Stimulated activated naive B cell treated with anti-CD40 and anti-IgM and Interleukin-4, amounts not matched to agents 10 μg/mL and 1 μg/mL and 100 μg/mL, for 72 hours (primary cell): ENCODE measurements at places on chromosomes 13 and 19.
A peak's percentile ranks its signal among the peaks of the same experiment; 100 is the strongest.

GRCh38 chr13:112079696-112080095 lies 12.7 kb downstream of the SOX1 start:
- DNase-seq = no peak

DNA sequence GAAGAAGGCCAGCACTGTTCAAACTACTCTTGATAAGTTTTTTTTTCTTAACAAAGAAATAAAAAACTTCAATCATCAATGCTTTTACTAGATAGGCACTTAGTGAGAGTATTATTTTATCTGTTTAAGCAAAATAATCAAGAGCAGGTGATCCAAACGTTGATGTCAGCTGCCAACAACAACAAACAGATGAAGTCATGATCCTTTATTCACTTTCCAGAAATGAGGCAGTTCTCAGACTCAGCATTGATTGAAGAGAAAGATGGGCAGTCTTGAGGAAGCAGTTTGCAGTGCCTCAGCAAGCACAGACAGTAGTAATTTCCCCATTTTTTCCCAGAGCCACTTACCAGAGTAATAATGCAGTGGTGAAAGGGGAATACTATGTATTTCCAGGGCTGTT lies 38.4 kb upstream of the CSNK1A1L start:
- DNase-seq = no peak

GRCh38 chr19:7191946-7192691 lies 102.1 kb downstream of the INSR start:
- no peak for DNase-seq

GRCh38 chr19:588093-588740 lies 1.5 kb upstream of the HCN2 start:
- DNase-seq = no peak

DNA sequence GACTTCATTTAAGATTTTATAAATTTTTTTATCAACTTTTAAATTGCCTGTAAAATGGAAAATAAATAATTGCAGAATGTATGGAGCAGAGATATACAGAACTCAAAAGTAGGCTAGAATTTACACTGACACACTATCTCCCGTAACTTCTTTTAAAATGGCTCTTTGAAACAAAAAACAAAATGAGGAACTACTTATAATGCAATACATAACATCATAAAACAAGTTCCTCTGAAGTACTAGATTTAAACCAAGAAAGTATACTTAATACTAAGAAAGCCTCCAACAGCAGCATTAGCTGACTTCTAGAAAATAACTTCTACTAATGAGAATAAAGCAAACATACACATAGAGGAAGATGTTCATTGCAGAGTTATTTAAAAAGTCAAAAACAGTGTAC lies 17.0 kb downstream of the RBM26 start:
- no peak for DNase-seq

DNA sequence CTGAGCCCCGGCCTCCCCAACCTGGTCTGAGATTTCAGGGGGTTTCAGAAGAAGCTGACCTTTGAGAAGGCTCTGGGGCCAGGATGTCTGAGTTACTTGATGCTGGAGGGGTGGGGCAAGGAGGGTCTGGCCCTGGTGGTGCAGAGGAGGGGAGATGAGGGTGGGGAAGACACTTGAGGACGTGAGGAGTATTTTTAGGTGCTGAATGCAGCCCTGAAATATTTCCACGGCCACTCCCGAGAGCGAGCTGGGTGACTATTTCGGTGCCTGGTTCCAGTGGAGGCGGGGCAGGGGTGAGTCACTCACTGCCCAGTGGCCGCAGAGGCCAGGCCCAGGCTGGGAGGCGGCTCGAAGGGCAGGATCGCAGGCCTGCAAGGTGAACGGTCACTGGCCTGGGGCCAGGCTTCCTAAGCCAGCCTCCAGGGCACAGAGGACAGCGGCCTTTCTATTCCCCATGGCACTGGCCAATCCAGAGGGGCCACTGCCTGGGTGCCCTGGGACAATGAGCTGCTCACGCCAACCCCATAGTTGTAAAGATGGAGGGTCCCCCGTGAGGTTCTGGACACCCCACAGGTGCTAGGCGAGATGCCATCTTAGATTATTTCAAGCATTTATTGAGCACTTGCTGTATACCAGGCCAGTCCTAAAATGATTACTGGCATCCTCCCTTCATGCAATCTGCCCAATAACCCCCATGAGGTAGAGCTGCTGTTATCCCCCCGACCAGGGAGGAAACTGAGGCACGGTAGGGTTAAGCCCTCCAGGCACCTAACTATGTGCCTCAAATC lies 19.7 kb upstream of the JUND start:
- no peak for DNase-seq

DNA sequence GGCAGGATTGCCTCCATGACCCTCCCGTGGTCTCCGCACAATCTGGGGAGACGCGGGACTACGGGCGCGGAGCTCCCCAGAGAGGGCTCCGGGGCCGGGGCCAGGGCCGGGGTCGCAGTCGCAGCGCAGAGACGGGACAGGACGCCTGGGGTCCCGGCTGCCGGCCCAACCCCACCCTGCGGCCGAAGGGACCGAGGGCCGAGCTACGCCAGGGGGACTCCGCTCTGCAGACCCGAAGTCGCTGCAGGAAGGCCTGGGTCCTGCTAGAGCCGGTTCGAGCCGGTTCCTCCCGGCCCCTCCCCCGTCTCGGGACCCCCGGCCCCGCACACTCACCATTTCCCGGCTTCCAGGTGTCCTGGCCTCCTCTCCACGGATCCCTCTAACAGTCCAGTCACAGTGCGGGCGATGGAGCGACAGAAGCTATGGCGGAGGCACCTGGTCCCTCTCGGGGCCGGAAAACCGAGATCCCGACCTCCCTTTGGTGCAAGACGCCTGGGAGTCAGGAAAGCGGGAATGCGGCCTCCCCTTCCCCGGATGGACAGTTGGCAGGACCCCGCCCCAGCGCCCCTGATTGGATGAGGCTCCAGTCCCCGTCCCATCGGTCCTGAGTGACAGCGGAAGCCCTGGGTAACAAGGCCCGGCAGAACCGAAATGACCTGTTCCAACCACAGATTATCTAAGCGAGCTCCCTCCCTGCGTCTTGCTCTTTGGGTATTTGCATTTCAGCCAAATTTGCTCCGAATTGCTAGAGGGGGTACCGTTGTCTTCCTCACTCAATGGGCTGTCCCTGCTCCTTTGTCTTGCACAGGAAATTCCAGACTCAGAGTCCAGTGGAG lies at the start of gene ZNF625:
ZNF625 (minus strand) TSS at position 512 of the 836 bp plus-strand sequence; CDS start at position 336, 176 bp downstream.
- DNase-seq = peak; percentile 64

GRCh38 chr13:113448885-113449692 lies 4.2 kb downstream of the ADPRHL1 start:
- no peak for DNase-seq

GRCh38 chr13:52851137-52851962 lies 2.9 kb upstream of the PCDH8 start:
- DNase-seq = peak; percentile 31

DNA sequence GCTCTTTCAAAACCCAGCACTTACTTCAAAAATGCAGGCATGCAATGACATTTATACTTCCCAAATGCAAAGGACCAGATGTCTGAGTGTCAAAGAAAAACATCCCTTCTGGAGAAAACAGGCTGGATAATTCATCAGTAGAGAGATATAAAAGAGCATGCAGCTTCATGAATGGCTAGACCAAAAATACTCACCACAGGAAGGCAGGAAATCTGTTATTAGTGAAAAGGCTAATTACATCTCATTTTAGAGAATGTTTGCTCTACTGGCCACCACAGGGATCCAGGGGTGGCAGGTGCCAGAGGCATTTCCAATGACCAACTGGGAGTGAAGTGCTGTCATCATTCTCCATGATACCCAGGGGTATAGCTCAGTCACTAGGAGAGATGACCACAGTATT lies 106.5 kb downstream of the LHFPL6 start:
- DNase-seq = no peak

- no peak for DNase-seq
These were observed 6.9 kb downstream of the SUGP2 start for GRCh38 chr19:19026299-19026971.

DNA sequence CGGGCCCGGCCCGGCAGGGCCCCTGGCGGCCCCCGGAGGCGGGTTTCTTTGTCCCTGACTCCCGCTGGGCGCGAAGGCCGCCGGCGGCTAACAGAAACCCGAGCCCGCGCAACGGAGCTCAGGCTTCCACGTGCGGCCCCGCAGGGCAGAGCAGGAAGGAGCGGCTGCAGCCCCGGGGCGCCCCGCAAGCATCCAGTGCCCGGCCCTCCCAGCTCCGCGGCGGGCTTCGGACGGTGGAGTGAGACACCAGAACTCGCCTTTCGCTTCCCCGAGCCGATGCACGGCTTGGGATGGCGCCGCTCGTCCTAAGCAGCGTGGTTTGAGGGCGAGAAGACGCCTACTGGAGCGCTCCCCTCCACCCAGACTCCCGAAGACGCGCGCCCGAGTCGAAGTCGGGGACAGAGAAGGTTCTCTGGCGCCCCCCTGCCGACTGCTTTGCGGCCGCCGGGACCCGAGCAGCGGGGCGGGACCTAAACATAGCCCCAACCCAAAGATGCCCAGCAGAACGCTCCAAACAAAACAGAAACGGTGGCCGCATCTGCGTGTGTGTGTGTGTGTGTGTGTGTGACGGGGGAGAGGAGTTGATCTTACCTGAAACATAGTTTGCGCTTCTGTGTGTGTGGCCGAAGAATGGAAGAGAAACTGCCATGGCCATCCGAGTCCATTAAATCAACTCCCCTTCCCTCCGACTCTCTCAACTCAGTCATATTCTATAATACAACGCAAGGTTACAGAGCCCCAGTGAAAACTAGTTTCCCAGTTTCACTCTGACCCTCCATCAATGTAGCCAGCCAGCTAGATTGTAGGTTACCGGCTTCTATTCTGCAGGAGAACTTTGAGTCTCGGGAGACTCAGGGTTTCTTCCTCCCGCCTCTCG lies 629 bp upstream of the FGF9 start:
- peak; percentile 42 for DNase-seq

GRCh38 chr19:3120611-3121276 lies 15.1 kb upstream of the GNA15 start:
- DNase-seq = no peak

DNA sequence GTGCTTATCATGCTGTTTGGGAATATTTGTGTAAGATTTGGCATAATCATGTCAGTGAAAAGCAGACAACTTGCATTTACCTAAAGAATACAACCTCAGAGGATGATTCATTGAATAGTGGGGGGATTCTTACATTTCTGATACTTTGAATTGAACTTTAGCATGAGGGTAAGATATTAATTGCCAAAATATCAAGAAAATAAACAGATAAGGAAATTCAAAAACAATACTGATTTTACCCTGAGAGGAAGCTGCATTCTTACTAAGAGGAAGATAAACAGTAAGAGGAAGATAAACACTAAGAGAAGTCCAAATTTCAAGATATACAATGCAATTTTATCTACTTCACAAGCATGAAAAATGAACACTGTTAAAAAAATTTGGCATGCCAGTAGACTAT lies 2564.3 kb upstream of the PCDH20 start:
- DNase-seq = no peak

GRCh38 chr13:30388406-30389283 lies 33.6 kb upstream of the UBE2L5 start:
- no peak for DNase-seq

DNA sequence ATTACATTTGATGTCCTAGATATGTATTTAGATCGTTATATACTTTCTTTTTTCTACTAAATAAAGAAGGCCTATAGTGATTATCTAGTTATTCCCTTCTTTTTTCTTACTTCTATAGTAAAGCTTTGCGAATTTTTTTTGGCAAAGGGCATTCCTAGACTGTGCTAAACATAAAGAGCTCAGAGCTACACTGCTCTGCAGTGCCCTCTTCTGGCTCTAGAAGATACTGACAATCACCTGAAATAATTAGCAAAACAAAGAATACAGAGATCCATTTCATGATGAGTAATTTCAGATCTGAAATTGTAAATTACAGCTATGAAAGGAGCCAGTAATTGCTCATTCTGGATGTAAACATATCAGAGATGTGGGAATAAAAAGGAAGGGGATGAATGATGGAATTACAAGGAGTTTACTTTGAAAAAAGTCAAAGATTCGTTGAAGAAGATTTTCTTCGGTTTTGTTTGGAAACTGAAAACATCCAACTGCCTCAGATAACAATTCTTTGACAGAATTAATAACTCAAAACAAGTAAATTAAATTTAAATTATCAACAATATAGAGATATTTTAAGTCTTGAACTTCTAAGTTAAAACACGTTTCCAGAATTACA lies 288.5 kb downstream of the NALCN start:
- no peak for DNase-seq

DNA sequence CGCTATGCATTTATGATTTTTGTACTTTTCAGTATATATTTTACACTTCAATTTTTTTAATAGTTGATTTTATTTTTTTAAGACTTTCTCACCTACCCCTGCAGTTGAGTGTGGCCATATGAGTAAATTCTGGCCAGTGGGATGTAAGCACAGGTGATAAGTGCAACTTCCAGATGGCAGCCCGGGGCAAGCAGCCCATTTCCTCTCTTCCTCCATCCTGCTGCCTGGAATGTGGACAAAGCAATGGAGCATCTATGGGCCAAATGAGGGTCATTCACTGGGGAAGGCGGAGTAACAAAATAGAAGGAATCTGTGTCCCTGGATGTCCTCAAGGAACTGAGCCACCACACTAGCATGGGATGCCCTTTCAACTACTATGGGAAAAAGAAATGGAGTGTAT lies 12.3 kb downstream of the RFXAP start:
- DNase-seq = no peak

DNA sequence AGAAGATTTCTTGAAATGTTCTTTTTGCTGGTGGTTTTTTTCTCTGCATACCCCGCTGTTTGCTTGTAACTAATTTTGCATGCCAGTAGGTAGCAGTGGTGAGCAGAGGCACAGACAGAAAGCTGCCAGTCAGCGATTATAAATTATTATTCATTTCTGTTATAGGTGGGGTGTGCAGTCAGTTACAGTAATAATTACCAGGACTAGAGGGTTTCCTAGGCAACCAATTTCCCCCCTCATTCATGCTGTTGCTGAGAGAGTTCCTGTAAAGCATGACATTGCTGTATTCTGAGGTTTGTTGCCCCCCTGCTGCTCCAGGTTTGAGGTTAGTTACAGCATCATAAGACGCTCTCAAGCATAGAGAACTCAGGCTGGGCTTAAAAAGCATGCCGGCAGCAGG lies 104.5 kb downstream of the URI1 start:
- peak; percentile 24 for DNase-seq

- DNase-seq = no peak
These were observed 86.8 kb downstream of the UBL3 start for GRCh38 chr13:29763436-29764180.

DNA sequence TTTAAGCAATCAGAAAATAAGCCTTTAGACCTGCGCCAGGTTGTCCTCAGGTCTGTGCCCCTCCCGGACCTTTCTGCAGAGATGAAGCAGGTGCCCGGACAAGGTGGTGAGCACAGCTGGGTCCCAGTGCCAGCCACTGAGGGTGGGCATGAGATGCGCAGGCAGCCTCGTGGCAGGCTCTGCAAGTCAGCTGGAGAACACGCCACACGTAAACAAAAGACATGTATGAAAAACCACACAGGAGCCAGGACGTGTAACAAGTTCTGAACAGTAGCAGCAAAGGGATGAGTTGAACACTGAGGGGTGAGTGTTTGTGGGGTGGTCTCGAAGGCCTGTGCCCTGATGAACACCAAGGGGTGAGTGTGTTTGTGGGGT lies 68.8 kb upstream of the MCF2L start:
- no peak for DNase-seq

- no peak for DNase-seq
These were observed 2.8 kb downstream of the IGFLR1 start for GRCh38 chr19:35739275-35740107.

- DNase-seq = no peak
These were observed 551 bp downstream of the FZR1 start for GRCh38 chr19:3506384-3507340.

GRCh38 chr19:33411621-33412180 lies 38.2 kb downstream of the CEBPG start:
- DNase-seq = no peak
